NCI-H1436 (cell line): ENCODE measurements at places on chromosomes 11 and 22.

DNA sequence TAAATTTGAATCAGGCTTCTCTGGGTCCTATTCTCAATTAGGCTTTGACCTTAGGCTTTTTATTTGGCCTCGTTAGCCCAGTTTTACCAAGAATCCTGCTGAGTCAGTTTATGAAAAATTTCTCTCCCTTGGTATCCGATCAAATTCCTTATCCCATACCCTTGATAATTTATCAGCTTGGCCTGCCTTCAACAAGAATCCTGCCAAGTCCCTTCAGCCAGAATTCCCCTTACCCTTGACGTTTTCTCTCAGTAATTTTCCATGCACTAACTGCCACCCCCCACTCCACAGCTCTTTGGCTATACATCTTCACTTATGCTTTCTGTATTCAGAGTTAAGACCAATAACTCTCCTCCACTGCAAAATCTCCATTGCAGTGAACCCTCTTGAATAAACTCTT lies 811.0 kb upstream of the CCDC90B start:
- no peak for DNase-seq

GRCh38 chr22:30869667-30870395 lies 98.7 kb downstream of the MORC2 start:
- no peak for DNase-seq

- no peak for DNase-seq
These were observed 188.8 kb downstream of the BLID start for GRCh38 chr11:121927097-121927785.

DNA sequence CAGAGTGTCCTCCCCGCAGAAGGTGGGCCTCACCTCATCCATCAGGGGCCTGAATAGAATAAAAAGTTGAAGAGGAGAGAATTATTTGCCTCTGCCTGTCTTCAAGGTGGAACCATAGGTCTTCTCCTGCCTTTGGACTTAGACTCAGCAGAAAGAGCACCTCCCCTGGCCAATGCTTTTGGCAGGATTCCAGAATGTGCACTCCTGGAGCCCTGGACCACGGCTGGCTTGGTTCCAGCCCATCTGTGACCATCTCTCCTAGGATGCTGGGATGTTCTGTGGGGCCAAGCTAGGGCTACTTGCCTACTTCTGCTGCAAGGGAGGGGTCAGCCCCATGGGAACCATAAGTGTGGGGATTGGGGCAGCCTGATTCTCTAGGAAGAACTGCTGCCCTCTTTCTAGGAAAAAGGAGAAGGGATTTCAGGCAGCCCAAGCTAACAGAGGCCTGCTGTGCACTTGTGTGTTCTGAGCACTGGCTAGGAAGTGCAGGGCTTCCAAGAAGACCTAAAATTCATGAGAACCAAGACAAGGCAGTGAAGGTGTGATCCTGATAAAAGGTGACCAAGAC lies 32.2 kb upstream of the SHANK2 start:
- no peak for DNase-seq

- no peak for DNase-seq
These were observed 50.0 kb downstream of the DNAJC24 start for GRCh38 chr11:31419669-31420068.

GRCh38 chr22:21974058-21974649 lies 8.4 kb downstream of the TOP3B start:
- no peak for DNase-seq

GRCh38 chr11:64430645-64431044 lies 71.7 kb downstream of the RPS6KA4 start:
- DNase-seq: no peak

DNA sequence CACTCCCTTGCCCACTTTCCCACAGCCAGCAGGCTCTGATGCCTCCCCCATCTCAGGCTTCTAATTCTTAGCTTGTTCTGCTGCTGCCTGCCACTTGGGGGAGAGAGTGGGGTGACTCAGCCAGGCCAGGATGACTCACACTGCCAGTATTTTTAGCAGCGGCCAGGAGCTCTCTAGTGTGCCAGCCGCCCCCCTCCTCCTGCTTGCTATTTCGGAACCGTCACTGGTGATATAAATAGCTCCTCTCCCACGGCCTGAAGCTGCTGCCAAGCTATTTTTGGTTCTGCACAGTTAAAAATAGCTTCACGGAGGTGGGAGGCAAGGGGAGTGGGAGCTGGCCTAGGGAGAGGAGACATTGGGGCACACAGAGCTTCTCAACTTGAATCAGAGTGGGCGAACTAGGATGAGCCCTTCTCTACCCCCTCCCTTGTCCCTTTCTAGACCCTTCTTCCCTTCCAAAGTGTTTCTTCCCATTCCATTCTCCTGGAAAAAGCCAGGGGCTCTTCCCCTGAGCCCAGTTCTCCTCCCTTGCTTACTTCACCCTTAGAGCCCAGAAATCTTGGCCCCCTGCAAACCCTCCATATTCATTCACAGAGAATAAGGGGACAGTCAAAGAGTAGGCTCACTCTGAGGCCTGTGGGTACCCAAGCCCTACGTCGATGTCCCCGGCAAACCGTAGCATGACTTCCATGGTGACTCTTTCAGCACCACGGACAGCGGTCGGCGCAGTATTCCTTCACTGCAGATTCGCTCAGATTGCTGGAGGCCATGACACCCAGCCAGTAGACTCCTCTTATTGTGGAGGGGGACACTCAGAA lies 2.5 kb upstream of the NPAS4 start:
- peak; percentile 51 for DNase-seq

DNA sequence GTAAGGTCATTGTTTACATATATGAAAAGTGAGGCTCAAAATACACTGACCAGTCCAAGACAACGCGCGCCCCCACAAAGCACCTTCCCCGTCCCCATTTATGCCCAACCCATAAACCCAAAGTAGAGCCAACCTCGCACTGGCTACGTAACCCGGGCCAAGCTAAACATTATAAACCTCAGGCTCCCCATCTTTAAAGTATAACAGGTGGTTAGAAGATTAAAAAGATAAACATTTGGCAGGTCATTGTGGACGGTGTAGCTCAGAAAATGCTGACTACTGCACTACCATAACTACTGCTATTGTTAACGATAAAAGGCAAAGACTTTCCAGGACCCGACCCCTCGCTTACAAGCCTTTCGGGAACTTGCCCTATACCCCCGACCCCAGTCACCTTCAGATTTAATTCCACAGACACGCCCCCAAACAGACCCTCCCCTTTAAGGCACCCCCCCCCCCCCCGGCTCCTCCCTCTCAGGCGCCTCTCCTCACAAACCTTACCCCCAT lies 470 bp downstream of the NUMA1 start:
- no peak for DNase-seq

GRCh38 chr11:33931067-33931466 lies 39.2 kb upstream of the LMO2 start:
- no peak for DNase-seq
